Muscle of arm (tissue), 14 donors: ENCODE measurements at places on chromosomes 7 and 10.

DNA sequence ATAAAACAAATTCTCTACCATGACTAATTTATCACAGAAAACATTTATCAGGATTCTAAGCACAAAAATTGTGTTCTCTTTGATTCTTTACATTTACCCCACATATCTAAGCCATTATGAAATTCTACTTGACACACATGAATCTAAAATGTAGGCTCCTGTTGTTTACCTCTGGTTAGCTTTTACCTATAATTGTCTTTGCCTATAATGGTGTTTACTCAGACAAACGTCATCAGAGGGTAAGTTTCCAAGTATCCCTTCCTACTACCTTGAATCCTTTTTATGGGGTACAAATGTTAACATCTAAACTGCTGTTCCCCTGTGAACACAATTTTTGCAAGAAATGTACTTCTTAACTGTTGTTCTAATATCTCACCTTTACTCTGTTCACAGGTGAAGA, 63.5 kb downstream of the MINDY3 start:
- DNase-seq: no peak

- no peak for DNase-seq
Observed at GRCh38 chr7:45363669-45364068, 206.1 kb downstream of the RAMP3 start.

DNA sequence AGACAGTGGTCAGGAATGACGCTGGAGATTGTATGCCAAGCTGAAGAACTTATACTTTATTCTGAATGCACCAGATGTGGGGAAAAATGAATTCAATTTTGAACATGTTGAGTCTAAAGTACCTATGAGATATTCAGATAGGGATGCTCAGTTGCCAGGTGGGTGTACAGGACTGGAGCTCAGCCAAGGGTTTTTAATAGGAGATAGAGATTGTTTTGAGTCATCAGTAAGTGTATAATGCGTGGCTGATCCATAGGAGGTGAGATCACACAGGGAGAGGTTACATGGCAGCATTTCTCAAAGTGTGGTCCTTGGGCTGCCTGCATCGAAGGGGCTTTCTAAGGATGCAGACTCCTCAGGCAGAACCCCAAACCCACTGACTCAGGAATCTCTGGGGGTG, 6.8 kb upstream of the HIPK2 start:
- DNase-seq: no peak

DNA sequence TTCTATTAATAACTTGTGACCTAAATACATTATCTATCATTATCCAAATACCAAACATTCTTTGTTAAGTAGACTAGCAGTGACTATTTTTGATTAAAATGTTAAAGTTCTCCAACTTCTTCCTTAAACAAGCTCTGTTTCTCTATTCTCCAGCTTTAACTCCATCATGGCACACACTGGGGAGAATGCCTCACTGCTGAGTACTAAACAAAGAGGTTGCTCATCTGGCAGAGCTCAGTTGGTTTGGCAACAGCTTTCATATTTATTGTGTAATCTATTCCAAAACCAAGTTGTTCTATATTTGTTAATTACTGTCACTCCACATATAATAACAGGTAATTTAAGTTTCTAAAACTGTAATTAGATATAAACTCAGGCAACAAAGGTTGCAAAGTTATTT, 89.6 kb downstream of the USP6NL start:
- DNase-seq: no peak

DNA sequence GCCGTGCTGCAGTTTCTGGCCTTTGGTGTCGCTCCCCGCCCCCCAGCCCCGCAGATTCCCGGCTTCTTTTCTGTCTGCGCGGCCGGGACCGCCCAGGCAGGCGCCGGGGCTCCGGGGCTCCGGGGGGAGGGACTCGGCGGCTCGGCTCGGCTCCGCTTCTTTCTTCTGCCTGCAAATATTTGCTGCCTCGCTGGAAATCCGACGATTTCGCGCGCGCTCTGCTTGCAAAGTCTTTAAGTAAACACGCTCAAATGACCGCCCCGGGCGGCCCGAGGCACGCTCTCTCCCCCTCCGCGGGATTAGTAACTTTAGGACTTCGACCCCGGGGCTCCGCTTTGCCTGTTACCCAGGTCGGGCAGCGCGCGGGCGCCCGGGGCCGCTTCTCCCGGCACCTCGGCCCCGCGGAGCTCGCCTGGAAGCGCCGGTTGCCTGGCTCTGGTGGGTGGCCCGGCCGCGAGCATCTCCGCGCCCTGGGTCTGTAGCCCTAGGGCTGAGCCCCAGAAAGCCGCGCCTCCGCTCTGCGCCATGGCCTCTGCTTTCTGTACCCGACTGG, 3.9 kb upstream of the GATA3 start:
- DNase-seq: no peak

GRCh38 chr7:84108787-84109186, 85.8 kb downstream of the SEMA3A start:
- DNase-seq: no peak

GRCh38 chr7:42414028-42414427, 177.0 kb upstream of the GLI3 start:
- no peak for DNase-seq

- no peak for DNase-seq
Observed at GRCh38 chr7:33940503-33940902, 35.2 kb downstream of the BMPER start.

GRCh38 chr10:59635502-59636290, 74.0 kb downstream of the SLC16A9 start:
- no peak for DNase-seq

DNA sequence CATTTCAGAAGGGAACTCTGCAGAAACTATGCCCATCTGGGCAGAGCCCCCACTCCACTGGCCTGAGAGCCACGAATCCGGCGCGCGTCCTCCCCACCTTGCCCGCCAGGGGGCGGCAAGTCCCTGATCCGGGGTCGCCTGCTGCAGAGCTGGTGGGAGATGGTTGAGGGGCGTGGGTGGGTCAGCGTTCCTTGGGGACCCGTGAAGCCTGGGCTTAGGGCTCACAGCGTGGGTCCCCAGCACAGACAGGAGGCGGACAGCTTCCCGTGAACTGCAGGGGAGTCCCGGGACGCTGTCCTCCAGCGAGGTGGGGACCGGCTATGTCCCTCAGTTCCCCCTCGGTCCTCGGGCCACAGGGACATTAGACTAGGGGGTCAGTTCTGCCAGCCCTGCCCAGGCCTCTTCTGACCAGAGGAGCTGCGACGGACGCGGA, 585 bp upstream of the POP7 start:
- DNase-seq: peak; percentile 89

GRCh38 chr10:90213346-90213745, 512.0 kb downstream of the KIF20B start:
- no peak for DNase-seq

DNA sequence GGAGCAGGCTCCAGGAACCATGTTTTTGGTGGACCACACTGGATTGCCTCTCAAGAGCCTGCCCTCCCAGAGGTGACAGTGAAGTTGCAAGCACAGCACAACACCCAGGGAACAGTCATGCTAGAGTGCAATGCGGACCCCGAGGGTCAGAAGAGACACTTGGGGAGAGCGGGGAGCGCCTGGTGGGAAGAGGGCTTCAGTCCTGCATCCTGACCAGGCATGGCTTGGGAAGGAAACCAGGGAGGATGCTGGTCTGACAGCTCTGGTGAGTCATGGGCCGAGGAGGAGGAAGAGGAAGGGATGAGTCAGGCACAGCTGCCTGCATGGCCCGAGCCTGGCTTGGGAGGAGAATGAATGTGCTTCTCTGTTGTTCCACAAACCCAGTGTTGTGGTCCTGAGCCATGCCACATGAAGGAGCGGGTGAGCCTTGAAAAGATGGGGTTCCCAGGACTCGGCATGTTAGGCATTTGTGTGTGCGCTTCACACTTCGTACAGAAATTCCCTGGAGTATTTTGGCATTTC, 29.5 kb upstream of the ANKRD2 start:
- peak; percentile 61 for DNase-seq

- no peak for DNase-seq
Observed at GRCh38 chr10:85902051-85902450, 464.5 kb downstream of the GRID1 start.

GRCh38 chr10:44344727-44345126, 40.2 kb downstream of the CXCL12 start:
- DNase-seq: no peak

- DNase-seq: no peak
Observed at GRCh38 chr7:10688544-10688943, 285.1 kb upstream of the PHF14 start.
